ENCODE measurements at places on chromosomes 3 and 15.

DNA sequence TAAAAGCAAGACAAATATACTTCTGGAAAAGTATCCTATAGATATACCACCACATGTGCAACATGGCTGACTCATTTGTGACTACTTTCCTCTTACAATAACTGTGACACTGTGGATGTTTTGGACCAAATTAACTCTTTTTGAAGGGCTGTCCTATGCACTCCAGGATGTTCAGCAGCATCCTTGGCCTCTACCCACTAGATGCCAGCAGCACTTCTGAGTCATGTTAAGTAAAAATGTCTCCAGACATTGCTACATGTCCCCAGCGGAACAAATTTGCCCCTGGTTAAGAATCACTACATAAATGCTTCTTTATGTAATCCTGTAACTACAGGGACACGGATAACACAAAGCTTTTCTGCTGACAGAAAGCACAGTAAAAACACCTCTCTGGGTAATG, 32.0 kb downstream of the RUVBL1 start:
- DNase-seq, result no peak

GRCh38 chr3:194875581-194876402, 190.1 kb downstream of the FAM43A start:
- no peak for DNase-seq

- no peak for DNase-seq
Measured at GRCh38 chr3:142944342-142944741, 19.1 kb downstream of the PAQR9 start.

DNA sequence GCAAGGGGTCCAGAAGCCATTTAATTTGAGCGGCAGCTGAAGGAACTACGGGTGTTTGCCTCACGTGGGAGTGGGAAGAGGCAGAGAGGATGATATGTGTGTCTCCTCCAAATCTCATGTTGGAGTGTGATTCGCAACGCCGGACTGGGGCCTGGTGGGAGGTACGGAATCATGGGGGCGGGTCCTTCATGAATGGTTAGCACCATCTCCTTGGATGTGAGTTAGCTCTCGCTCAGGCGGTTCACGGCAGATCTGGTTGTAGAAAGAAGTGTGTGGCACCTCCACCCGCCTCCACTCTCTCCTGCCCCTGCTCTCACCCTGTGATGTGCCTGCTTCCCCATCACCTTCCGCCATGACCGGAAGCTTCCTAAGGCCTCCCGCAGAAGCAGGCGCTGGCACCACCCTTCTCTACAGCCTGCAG, 25.4 kb downstream of the XXYLT1 start:
- DNase-seq, result no peak

GRCh38 chr3:49724586-49724985, 835 bp upstream of the GMPPB start:
- DNase-seq, result no peak

DNA sequence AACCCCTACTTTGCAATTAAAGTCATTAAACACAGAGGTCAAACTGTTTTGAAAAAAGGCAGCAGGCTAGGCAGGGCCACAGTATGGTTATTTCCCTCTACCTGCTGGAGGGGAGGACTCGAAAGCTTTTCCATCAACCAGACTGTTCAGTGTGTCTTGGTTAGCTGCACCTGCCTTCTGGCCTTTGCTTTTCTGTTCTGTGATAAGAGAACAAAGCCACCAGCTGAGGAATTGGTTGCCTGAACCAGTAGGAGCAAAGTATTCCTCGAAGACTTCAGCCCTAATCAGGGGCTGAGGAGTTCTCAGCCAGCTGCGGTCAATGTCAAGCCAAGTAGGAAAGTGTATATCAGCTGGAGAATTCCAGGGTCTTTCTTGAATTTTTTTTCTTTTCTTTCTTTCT, 132.5 kb downstream of the SOX2 start:
- DNase-seq, result no peak

- no peak for DNase-seq
Measured at GRCh38 chr3:41792806-41793205, 169.1 kb downstream of the ULK4 start.

DNA sequence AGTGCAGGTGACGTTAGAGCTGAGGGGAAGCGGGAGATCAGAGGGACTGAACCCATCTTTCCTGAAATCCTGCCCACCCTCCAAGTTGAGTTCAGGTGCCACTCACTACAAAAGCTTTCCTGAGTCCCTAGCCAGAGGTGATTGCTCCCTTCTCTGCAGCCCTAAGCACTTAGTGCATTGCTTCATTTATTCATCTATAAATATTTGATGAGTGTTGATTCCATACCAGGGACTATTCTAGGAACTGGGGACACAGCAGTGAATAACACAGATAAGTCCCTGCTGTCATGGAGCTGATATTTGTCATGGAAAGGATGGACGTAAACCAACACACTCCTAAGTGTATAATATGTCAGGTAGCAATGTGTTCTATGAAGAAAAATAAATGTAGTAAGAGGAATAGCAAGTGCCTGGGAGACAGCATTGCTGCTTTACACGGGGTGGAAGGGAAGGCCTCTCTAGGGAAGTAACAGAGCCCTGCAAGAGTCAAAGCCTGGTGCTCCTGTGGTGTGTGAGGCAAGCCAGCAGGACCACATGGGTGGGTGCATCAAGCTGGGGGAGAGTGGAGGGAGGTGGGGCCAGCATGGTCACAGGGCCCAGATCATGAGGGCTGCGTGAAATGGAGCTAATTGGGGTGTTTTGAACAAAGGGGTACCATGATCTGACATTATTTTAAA, 18.6 kb downstream of the ALPK3 start:
- no peak for DNase-seq

GRCh38 chr15:40110866-40111550, 2.3 kb upstream of the BMF start:
- no peak for DNase-seq

DNA sequence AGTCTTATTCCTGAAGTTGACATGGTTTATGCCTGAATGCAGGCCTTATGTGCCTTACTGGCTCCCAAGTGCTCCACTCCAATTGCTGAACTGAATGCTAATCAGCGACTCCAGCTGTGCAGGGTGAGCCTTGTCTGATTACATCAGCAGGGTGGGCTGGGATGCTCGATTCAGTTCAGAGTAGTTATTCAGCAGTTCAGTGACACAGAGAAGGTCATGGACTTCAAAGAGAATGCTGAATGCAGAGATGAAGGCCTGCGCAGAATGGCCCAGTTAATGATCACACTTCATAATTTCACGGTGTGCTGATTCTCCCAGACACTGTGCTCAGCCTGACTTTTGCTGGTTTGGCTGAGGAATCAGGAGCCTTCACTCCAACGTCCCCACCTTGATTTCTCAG, 63.6 kb downstream of the CLDN1 start:
- no peak for DNase-seq

- DNase-seq, result no peak
Measured at GRCh38 chr3:161171113-161171512, 50.0 kb upstream of the NMD3 start.

- DNase-seq, result no peak
Measured at GRCh38 chr15:97989299-97989698, 28.8 kb downstream of the ARRDC4 start.

DNA sequence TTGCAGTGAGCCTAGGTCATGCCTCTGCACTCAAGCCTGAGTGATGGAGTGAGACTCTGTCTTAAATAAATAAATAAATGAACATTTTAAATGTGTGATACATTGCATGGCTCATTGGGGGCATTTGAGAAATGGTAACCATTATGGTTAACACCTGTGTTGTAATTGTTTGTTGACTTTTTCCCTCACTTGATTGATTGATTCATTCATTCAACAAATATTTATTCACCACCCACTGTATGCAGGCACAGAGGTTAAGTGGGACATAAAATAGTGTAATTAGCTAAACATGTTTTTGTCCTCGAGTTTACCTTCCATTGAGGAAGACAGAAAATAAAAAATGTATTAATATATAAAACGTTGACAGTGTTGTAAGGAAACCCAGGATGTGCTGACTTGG, 127.1 kb upstream of the ANKRD28 start:
- DNase-seq, result no peak

GRCh38 chr3:43854283-43854682, 163.5 kb downstream of the ABHD5 start:
- DNase-seq, result no peak

DNA sequence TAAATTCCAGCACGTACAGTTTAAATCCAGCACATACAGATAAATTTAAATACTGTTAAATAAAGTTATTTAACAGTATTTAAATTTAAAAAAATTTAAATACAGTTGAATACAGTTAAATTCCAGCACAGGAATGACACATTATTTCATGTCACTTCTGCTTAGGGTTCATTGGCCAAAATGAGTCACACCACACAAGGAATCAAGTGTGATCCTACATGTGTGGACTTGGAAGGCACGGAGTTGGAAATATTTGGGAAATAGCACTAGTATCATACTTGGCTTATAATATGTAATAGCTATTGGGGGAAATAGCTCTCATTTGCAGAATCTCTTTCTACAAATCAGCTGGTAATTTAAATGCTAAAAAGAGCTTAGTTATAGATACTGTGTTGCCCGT, 10.6 kb downstream of the RAB7A start:
- no peak for DNase-seq

DNA sequence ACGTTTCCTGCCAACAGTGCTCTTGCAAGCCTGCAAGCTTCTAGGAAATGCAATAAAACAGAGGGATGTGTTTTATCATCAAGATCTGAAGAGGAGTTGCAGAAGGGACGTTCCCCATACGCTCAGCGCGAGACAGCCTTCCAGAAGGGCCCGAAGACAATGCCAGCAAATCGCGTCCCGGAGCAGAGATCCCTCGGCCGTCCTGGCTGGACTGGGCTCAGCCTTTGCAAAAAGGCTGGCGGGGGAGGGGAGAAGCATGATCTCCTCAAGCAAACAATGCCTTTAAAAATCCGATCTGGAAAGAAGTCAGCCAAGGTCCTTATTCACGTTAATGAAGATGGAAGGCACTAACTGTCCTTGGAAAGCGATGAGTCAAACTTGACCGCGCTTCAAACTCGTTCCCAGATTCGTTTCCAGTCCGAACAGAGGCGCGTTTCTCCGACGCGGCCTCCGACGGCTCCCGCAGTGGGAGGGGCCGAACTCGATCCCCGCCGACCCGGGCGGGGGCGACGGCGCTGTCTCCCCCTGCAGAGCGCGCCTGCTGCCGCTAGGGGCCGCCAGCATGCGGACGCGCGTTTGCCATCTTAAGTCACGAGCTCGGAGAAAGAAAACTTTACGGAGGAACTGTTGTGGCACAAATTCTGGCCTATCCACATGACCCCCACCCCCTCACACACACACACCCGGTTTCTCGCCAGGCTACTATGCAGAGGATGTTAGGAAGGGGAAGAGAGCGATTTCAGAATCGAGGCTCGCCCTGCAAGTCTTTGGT, 5.5 kb downstream of the BCL6 start:
- DNase-seq, result peak; percentile 58

DNA sequence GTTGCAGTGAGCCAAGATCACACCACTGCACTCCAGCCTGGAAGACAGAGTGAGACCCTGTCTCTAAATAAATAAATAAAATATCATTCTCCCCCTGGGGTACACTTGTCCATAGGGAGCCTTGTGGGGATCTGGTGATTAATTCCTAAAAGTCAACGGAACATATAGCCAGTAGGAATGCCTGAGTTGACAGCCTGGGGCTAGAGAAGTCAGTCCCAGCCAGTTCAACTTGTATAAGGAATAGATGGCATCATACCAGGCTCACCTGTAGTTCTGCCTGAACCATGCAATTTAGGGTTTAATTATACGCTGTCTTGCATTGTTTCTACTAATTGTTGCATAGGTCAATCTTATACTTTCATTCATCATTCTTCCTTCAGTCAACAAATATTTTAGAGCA, 5.9 kb upstream of the BOC start:
- no peak for DNase-seq

DNA sequence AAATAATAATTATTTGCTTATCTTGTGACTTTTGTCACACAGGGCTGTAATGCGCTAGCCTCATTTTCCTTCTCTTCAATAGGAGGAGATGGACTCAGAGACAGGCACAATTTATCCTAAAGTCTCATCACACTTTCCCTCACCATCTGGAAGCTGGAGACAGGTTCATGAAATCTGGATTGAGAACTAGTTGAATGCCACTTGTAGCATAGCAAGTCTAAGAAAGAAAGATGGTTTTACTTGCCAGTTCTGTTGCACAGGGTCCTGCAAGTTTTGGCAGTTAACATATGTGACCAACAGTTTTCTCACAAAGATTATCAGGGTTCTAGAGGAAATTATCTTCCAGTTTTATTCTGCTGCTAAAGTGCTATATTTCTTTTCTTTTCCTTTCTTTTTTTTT, 9.0 kb upstream of the ZSCAN2 start:
- no peak for DNase-seq

DNA sequence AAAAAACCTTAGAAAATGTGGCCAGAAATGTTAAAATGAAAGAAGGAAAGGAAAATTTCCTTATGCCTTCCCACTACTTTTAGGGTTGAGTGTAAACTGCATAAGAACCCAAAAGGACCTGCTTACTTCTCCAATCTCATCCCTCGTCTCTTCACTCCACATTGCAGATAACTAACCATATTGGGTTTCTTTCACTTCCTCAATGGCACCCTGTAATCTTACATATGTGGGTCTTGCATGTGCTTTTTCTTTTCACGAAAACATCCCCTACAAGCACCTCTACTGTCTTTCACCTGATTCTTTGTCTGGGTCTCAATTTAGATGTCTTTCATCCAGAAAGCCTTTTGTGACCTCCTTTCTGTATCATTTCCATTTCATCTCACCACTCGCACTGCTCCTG, 23.1 kb downstream of the EOMES start:
- DNase-seq, result no peak

- no peak for DNase-seq
Measured at GRCh38 chr3:52779011-52779836, 1.8 kb downstream of the ITIH1 start.

GRCh38 chr3:169764312-169764881, 463 bp downstream of the TERC start:
- peak; percentile 54 for DNase-seq

DNA sequence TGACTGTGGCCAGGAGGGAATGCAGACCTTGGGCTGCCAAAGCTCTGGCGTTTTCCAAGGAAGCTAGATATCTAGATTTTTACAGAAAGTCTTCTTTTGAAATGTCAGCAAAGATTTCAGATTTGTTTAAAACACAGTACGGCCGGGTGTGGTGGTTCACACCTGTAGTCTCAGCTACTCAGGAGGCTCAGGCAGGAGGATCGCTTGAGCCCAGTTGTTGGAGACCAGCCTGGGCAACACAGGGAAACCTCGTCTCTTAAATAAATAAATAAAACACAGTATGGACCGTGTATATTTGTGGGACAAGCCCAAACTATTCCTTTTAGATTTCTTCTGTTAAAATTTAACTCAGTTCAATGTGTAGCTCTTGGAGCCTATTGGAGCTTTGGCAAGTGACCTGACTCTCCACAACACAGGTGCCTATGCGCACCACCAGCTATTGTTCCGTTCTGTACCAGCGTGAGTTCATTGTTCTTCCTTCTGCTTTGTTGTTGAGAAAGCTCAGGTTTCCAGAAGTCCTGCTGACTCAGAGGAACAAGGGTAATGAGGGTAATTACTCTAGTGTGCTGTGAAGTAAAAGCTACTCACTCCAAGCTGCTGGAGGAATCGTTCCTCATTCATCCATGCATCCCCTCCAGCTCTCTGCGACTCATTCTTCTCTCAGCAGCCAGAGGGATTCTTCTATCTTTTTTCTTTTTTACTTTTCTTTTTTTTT, 73.1 kb upstream of the SLC6A6 start:
- no peak for DNase-seq

All from activated gamma-delta T cell (primary cell).